ENCODE measurements at places on chromosomes 3 and 15.

GRCh38 chr15:83036253-83036652 lies 24.8 kb upstream of the C15orf40 start:
- no peak for DNase-seq

GRCh38 chr3:195097331-195098255 lies 173.4 kb downstream of the XXYLT1 start:
- no peak for DNase-seq

- no peak for DNase-seq
Measured at GRCh38 chr3:21170964-21171363, 580.0 kb downstream of the ZNF385D start.

DNA sequence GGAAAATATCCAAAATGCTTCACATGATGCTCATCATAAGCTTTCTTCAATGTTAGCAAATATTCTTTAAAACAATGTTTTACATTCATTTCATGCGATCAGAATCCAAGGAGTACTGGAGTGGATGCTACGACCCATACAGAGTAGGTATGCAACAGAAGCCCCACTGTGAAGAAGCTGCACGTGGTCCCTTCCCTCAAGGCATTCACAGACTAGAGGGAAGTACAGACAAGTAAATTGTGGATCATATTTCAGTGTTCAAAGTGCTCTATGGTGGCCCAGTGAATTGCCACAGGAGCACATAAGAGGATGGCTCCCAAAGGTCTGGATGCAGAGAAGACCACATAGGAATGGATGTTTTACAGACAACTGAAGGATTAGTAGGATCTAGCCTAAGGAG lies 789.9 kb downstream of the IGSF11 start:
- no peak for DNase-seq

DNA sequence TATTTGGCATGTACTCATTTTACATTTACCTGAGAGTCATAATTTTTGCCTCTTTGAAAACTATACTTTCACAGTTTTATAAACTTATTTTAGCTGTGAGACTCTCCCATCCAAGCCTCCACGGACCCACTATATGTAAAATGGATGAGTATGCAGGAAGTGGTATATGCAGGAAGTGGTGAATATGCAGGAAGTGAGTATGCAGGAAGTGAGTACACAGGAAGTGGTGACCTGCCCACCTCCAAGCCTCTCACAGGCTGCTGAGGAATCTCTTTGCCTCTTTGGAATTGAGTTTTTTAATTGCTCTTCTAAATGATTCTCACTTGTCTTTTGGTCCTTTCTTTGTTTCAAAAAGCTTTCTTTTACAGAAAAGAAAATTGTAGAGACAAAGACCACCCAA lies 85.2 kb downstream of the KBTBD8 start:
- peak; percentile 7 for DNase-seq

GRCh38 chr3:65033576-65033975 lies 345.8 kb upstream of the ADAMTS9 start:
- no peak for DNase-seq

DNA sequence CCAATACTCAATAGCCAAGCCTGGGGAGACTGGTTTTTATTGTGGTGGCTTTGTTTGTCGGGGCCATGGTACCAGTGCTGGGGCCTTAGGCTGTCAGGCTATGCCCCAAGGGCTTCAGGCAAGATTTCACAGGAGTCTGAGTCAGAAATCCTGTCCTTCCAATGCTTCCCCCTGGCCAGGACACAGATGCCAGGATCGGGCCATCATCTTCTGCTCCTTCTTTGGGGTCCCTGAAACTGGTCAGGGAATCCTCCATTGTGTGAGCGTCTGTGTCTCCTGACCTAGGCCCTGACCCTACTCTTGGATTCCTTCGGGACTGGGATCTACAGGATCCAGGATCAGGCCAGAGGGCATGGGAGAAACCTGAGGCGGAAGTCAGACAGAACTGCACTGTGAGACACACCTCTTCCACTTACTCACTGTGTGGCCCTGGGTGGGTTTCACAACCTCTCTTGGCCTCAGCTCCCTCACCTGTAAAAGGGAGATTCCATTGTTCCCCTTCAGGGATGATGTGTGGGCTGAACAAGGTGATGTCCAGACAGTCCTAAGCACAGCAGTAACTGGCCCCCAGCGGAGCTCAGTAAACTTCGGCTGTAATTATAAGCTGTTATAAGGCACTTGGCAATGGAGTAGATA lies 292.7 kb downstream of the UACA start:
- no peak for DNase-seq

DNA sequence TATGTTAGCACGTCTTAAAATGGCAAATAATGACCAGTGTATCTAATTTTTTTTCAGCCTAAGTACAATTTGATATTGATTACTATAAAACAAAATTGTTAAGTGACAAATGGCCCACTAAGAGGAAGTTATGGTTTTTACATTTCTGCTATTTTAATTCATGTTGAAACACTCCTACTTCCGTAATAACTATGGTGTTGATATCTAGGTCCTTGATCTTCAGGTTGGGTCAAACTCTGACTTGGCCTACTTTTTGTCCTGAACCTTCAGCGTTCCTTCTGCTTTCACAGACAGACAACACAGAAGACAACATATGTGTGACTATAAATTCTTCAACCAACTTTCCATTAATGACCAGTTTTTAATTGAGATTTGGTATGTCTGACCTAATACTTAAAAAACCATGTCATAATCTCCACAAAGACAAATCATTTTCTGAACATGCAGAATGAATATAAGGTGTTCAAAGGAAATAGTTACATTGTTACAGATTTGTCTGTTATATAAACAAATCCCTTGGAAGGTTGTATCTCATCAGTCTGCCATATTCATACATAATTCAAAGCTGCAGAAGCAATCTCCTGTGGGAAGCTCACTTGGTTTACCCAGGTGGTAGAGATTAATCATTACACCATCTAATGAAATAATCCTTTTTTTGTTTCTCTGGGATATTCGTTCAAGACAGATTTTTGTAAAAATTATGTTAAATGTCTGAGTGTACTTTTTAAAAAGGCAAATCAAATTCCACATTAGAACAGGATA lies 92.1 kb upstream of the TSPAN3 start:
- DNase-seq: no peak

- no peak for DNase-seq
Measured at GRCh38 chr3:157127831-157128767, 31.8 kb downstream of the CCNL1 start.

- DNase-seq: peak; percentile 94
Measured at GRCh38 chr15:64153480-64154367, 2.2 kb downstream of the SNX22 start.

DNA sequence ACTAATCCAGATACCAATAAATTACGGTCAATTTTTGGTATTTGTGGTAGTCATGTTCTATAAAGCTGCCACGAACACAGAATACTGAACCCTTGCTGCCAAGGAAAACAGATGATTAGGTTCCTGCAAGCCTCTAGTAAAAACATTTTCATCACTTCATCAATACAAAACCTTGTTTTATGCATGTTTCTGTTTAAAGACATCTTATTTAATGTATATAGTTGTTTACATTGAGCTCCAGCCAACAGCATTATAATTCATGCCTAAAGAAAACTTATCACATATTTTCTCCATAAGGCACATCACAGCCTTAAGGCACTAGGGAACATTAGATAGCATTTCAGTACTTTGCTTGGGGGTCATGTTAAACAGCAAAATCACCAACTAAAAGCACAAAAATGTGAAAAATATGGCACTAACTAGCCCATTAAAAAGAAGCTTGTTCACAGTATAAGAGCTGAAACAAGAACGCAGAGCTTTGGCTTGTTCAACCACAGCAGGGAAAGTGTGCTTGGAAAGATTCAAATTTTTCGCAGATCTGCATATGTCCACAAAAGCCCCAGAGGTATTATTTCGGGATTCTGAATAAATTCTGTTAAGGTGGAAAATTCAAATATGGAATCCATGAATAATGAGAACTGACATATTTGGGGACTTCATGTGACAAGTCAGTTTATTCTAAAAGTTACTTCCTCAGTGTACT lies 27.7 kb downstream of the POLQ start:
- DNase-seq: no peak

DNA sequence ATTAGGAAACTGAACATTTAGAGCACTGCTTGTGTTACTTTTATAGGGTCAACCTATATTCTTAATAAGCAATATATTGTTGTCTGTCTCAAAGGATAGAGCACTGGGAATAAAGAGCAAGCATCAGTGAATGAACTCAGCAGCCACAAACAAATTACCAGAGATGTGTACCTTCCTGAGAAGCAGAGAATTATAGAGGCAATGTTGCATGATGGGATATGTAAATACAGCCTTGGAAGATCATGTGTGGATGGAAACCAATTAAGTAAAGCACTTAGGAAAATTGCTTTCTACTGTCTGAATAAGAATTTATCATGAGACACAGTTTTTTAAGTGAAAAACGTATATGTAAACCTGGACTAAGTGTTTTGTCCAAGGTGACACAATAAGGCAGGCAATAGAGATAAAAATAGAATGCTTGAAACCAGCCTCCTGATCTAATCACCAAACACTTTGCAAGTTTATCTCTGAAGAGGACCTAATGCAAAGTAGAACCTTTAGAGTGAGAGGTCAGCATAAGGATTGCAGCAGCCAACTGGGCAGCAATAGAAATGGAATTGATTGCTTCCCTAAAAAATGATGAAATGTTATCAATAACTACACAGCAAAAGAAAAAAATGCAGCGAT lies 848.0 kb downstream of the TUSC7 start:
- no peak for DNase-seq

GRCh38 chr3:127135241-127136023 lies 57.5 kb upstream of the PRR23E start:
- DNase-seq: no peak

DNA sequence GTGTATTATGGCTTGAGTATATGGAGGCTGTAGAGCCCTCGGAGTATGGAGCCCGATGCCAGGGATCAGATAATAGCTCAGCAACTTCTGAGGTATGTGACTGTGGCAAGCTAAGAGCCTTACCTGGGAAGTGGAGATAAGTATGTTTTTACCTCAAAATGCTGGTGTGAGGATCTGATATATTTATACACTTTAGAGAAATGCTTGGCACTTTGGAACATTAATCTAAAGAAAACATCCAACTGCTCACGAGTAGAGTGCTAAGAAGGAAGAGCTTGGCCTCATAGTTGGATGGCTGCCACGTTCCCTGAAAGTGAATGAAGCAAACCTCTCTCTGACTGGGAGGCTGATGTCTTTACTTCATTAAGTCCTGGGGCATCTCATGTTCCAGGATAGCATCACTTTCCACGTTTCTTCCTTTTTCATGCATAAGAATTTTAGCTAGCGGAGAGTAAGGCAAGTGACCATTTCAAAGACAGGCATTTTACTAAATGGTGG lies 58.9 kb upstream of the GOLGA8J start:
- no peak for DNase-seq

- DNase-seq: no peak
Measured at GRCh38 chr3:167811031-167811430, 75.5 kb downstream of the SERPINI1 start.

DNA sequence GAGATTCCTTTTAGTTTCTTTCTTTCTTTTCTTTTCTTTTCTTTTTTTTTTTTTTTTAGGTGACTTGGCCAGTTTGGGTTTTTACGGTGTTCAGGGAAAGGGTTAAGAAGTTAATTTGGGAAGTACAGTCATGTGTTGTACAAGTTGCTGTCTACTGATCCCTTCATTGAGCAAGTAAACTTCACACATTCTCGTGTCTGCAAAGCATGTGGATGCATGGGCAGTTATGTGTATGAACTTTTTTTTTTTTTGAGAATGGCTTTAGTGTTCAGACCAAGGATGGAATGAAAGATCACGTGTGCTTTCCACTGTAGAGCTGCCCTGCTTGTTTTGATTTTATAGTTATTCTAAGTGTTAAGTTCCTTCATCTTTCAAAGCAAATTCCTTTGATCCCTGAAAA lies 132.3 kb downstream of the PGPEP1L start:
- no peak for DNase-seq

DNA sequence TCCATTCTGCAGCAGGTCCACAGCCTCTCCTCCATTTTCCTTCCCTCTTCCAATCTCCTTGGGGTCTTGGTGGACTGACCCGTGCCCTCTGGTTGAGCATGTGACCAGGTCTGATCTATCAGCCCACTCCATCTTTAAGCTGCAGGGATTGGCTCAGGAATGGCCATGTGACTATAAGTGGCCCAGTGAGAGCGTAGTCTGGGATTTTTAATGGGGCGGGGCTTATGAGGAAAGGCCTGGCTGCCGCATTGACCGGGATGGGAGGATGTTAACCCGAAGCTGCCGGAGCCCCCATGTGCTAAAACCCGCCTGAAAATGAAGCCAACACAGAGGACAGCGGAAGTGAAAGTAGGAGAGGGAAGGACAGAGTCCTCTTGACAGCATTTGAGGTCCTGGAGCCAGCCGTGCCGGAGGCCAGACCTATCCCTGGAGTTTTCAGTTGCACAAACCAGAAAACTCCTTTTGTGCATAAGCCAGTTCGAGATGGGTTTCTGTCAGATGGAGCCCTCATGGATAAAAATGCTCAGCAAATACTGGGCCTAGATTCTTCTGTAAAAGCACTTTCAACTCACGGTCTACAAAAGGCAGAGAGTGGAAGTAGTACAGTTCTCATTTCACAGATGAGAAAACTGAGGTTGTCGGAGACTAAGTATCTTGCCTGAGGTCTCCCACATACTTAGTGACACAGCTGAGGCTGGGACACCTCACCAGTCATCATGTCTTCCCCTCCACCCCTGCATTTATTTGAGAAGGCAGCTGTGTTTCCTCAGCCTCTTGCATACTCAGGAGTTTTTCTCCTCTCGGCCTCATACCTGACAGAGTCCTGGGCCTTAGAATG lies 61.9 kb downstream of the ATP2B2 start:
- no peak for DNase-seq

GRCh38 chr3:38000242-38000916 lies 9.8 kb downstream of the VILL start:
- DNase-seq: no peak

DNA sequence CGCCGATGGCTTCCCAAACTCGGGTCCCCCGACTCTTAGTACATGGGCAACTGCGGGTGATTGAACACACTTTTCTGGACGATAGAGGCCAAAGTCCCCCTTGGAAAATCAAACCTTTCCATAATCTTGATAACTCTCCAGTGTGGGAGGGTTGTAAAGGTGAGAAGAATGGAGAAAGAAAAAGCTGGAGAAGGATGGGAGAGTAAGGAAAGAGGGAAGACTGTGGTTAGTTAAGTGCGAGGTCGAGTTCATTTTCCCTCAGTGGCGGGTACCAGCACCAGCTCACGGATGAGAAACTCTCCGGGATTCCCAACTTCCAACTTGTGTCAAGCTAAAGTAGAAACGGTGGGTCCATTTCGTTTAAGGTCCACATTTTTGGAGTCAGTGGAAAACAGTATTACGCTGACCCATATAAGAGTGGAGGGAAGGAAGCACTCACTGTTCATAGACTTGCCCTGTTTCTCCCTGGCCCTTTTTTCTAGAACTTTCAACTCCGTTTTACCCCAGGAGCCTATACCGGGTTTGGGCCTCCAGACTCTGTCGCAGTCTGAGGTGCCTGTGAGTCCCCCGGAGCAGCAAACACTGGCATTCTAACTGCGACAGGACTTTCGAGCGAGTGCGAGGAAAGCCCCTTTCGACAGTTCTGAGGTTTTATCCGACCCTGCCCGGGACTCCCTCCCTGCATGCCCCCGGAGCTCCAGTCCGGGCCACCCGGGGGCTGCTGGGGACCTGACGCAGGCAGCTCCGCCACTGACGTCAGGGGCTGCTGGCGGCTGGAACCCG lies 14.8 kb downstream of the ZIC1 start:
- no peak for DNase-seq

- DNase-seq: no peak
Measured at GRCh38 chr15:100330221-100330620, 11.6 kb downstream of the ADAMTS17 start.
